ENCODE measurements at places on chromosomes 2 and 18.

DNA sequence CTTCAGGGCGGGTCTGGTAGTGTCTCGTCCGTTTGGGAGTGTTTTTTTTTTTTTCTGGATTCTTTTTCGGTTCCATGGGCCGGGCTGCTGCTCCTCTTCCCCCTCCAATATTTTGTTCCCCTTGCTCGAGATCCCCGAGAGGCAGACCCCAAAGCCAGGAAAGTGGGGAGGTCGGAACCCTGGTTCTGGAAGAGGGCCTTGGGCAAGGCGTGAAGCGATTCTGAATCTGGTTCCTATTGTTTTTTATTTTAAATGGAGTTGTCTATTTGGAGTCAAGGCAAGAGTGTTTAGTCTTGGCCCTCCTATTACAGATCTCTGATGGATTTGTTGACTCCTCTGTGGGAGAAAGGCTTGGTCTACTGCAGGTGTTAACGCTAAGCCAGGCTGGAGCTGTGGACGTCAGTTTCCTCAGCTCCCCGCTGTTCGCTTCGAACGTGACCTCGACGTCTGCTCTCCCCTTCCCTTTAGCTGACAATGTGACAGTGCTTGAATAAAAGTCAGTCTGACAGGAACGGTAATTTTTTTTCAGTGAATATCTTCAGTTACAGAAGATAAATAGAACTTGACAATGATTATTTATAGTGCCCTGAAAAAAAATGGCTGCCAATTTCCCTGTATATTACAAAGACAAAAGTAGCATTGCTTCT is 683 bp upstream of the DNAJC27 start:
- peak overlapping the region; percentile 98 for H3K27ac ChIP-seq
- DNase-seq, result no peak
- H3K36me3 ChIP-seq, result no peaks in the 10 kb centered on the region
- peak overlapping the region; percentile 75 for H3K4me3 ChIP-seq

DNA sequence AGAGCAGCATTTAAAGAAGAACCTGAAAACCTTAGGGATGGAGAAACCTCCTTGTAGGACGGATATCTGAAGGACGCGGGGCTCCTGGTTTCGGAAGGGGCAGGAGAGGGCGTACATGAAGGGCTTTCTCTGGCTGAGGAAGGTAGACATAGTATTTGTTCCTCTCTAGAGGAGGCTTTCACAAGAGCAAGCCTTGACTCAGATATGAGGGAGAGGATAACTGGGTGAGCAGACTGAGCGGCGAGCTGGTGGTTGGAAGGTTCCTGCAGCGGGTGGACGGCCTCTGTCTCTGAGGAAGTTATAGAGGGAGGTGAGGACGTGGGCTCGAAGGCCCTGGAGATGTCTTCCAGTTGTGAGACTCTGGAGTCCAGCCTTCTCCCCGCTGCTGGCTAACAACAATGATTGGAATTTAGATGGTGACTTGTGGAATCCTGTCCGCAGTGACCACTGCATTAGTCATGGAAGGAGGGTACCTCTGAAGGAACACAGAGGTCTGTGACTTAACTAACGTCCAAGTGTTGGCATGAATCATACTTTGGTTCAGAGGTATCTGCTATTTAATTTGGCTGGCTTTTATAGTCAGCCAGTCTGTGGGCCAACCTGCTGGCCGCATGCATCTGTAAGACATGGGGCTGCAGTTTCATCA is 80.9 kb downstream of the ASAP2 start:
- DNase-seq, result no peak
- H3K4me1 ChIP-seq, result peaks cover 3% of the 10 kb centered on the region
- no peak overlapping the region for H3K4me3 ChIP-seq
- no peak overlapping the region for H3K27ac ChIP-seq
- H3K27me3 ChIP-seq, result no peaks in the 10 kb centered on the region

DNA sequence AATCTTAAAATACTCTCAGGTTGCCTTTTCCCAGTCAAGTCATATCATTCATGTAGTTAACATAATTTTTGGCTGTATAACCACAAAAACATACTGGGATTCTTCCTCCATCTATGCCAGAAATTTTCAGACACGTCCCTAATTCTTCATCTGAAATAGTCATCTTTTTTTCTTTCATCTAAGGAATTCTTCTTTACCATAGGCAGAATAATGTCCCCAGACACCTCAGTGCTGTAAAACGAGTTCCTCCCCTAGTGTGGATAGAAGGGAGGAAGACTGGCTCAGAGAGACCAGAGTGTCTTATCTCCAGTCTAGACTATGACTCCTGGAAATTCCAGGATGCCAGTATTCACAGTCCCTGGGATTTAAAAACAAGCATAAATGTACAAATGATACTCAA is 127.8 kb downstream of the MREG start:
- peaks cover 1% of the 10 kb centered on the region for H3K4me1 ChIP-seq
- H3K27me3 ChIP-seq, result no peaks in the 10 kb centered on the region
- no peaks in the 10 kb centered on the region for H3K36me3 ChIP-seq

DNA sequence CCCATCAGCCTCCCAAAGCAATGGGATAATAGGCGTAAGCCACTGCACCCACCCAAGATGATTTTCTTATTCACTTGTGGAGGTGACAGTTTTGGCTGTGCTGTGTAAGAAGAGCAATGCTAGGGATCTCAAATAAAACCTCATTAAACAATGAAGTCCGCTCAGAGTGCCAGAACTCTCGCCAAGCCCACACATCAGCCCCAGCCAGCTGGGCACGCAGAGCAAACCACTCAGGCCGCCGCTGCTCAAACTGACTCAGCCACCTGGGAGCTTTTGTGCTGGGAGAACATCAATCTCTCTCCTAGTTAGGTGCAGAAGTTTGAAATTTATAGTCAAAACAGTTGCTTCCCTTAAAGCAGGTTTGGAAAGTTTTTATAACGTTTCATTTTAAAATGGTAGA is 47.6 kb downstream of the RNF152 start:
- H3K4me1 ChIP-seq, result no peaks in the 10 kb centered on the region
- H3K27ac ChIP-seq, result no peak overlapping the region
- no peaks in the 10 kb centered on the region for H3K36me3 ChIP-seq
- no peak for DNase-seq
- H3K27me3 ChIP-seq, result no peaks in the 10 kb centered on the region

GRCh38 chr2:32358111-32358482 is 1.3 kb downstream of the BIRC6 start:
- no peak for DNase-seq
- H3K27me3 ChIP-seq, result no peaks in the 10 kb centered on the region
- H3K4me1 ChIP-seq, result peaks cover 42% of the 10 kb centered on the region
- H3K36me3 ChIP-seq, result no peaks in the 10 kb centered on the region
- H3K27ac ChIP-seq, result peak overlapping the region; percentile 97
- H3K4me3 ChIP-seq, result peak overlapping the region; percentile 76

- H3K4me1 ChIP-seq, result no peaks in the 10 kb centered on the region
- H3K36me3 ChIP-seq, result peaks cover 36% of the 10 kb centered on the region
- no peaks in the 10 kb centered on the region for H3K27me3 ChIP-seq
- H3K27ac ChIP-seq, result no peak overlapping the region
Observed at GRCh38 chr2:197096649-197097048, 170.1 kb upstream of the PGAP1 start.

DNA sequence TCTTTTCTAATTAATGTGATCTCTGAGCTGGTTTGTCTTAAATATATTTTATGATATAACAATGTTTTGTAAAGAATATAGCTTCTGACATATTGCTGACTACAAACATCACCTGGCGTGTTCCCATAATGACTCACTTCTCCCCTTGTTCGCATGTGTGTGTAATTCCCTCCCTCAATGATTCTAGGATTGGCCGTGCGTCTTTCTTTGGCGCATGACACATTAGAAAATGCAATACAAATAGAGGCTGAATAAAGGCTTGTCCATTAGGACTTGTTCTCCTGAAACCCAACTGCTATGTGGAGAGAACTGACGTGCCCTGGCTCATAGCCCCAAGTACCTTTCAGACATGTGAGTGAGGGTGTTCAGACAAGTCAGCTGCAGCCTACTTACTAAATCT is 159.7 kb upstream of the CDH20 start:
- H3K4me3 ChIP-seq, result no peak overlapping the region
- no peak overlapping the region for H3K27ac ChIP-seq
- no peaks in the 10 kb centered on the region for H3K36me3 ChIP-seq
- no peaks in the 10 kb centered on the region for H3K27me3 ChIP-seq
- no peaks in the 10 kb centered on the region for H3K4me1 ChIP-seq

DNA sequence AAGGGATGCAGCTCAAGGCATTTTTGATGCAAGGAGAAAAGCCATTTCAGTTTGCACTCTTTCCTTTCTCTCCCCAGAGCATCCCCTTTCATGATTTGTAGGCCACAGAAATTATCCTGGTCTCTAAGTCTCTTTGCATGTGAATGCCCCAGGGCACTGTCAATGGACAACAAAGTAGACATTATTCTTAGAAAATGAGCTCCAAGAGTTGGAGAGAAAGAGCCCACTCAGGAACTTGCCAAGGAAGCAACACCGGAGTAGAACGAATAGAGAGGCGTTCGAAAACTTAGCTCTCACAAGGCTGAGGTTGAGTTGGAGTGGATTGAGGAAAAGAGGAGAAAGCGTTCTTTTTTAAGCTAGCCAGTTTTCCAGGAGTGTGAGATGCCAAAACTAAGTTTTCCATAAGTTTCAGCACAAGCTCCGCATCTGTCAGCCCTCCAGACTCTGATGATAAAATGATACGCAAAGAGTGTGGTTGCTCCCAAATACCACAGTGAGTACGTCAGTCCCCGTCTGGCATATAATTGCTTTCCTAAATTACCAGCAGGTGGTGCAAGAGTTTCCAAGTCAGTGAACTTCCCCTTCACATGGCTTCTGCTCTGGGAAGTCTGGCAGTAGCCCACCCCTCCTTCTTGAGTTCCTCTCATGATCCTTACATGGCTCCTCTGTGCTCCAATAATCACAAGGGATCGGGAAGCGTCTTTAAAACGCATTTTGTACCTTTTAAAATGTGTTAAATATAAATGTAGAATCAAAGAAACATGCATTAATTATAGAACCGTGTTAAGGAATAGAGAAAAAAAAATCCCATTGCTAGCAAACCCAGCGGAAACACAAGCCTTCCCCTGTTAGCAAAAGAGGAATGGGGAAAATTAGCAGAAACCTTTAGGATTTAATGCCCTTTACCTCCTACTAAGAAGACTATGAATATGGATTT is 1060.6 kb upstream of the FANCL start:
- DNase-seq, result no peak
- no peaks in the 10 kb centered on the region for H3K27me3 ChIP-seq
- H3K4me3 ChIP-seq, result no peak overlapping the region
- H3K27ac ChIP-seq, result no peak overlapping the region
- no peaks in the 10 kb centered on the region for H3K36me3 ChIP-seq

DNA sequence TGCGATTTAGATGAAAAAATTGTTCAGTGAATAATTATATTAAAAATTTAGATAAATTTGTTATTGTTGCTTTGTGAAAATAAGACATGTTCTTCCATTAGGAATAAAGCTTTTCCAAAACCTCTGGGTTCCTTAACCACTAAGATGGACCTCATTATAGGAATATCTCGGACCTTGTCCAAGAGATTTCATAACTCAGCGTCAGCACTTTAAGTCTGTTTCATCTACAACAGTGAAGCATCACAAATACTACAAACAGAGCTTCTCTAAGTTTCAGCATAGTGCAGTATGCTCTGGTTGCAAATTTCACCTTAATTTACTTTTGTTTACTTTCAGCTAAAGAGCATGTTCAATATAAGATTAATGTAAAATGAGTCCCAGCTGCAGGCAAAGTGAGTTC is 150.3 kb downstream of the UBE2E3 start:
- H3K4me3 ChIP-seq, result no peak overlapping the region
- no peaks in the 10 kb centered on the region for H3K27me3 ChIP-seq
- H3K27ac ChIP-seq, result no peak overlapping the region
- H3K36me3 ChIP-seq, result no peaks in the 10 kb centered on the region
- DNase-seq, result no peak

- no peaks in the 10 kb centered on the region for H3K27me3 ChIP-seq
Observed at GRCh38 chr18:5868218-5868854, 27.0 kb downstream of the TMEM200C start.

- no peaks in the 10 kb centered on the region for H3K36me3 ChIP-seq
- no peak overlapping the region for H3K27ac ChIP-seq
- H3K4me3 ChIP-seq, result no peak overlapping the region
- no peaks in the 10 kb centered on the region for H3K27me3 ChIP-seq
- no peak for DNase-seq
- H3K4me1 ChIP-seq, result peaks cover 7% of the 10 kb centered on the region
Observed at GRCh38 chr2:12429779-12430406, 286.8 kb upstream of the TRIB2 start.

- peaks cover 12% of the 10 kb centered on the region for H3K27me3 ChIP-seq
- peaks cover 13% of the 10 kb centered on the region for H3K4me1 ChIP-seq
- H3K4me3 ChIP-seq, result no peak overlapping the region
Observed at GRCh38 chr2:236365258-236366048, 101.2 kb upstream of the ASB18 start.

- H3K4me3 ChIP-seq, result no peak overlapping the region
- H3K27ac ChIP-seq, result no peak overlapping the region
- no peaks in the 10 kb centered on the region for H3K4me1 ChIP-seq
- H3K36me3 ChIP-seq, result no peaks in the 10 kb centered on the region
- H3K27me3 ChIP-seq, result no peaks in the 10 kb centered on the region
Observed at GRCh38 chr2:224734949-224735348, 18.8 kb upstream of the CCDC195 start.

GRCh38 chr18:62585274-62586150 is 62.7 kb downstream of the ZCCHC2 start:
- H3K36me3 ChIP-seq, result peaks cover 6% of the 10 kb centered on the region
- H3K27ac ChIP-seq, result no peak overlapping the region
- no peak overlapping the region for H3K4me3 ChIP-seq
- no peaks in the 10 kb centered on the region for H3K27me3 ChIP-seq
- H3K4me1 ChIP-seq, result peaks cover 18% of the 10 kb centered on the region

DNA sequence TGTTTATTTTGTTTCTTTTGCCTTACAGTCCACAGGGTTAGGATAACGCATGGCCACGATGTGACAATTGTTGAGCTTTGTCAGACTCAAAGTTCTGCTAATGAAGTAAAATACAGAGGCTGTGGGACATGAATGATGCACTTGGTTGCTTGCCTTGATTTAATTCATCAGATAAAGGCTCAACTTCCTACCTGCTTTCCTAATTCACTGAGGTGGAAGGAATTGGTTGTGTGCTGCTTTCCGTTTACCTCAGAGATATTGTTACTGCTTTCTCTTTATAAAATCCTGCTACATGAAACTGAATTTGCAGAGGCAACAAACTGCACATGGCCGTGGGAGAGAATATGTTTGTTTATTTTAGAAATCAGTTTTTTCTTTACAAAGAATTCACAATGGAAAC is 6.6 kb downstream of the RIT2 start:
- no peaks in the 10 kb centered on the region for H3K4me1 ChIP-seq
- H3K27me3 ChIP-seq, result no peaks in the 10 kb centered on the region
- no peaks in the 10 kb centered on the region for H3K36me3 ChIP-seq
- no peak overlapping the region for H3K4me3 ChIP-seq
- no peak overlapping the region for H3K27ac ChIP-seq
- no peak for DNase-seq

GRCh38 chr2:96145036-96145847 is at the start of gene DUSP2:
Gene DUSP2 (minus strand): TSS chr2:96145440. CDS start chr2:96145354, 86 bp downstream.
- H3K4me3 ChIP-seq, result peak within 1 kb of the TSS; percentile 64
- peaks cover 37% of the 10 kb centered on the region for H3K4me1 ChIP-seq
- H3K27ac ChIP-seq, result peak within 1 kb of the TSS; percentile 58

- peaks cover 8% of the 10 kb centered on the region for H3K4me1 ChIP-seq
- H3K36me3 ChIP-seq, result no peaks in the 10 kb centered on the region
- H3K27ac ChIP-seq, result no peak overlapping the region
Observed at GRCh38 chr18:34773961-34774766, 64.1 kb downstream of the DTNA start.

- DNase-seq, result no peak
- H3K27ac ChIP-seq, result no peak overlapping the region
- H3K36me3 ChIP-seq, result no peaks in the 10 kb centered on the region
- H3K4me3 ChIP-seq, result no peak overlapping the region
- no peaks in the 10 kb centered on the region for H3K4me1 ChIP-seq
- H3K27me3 ChIP-seq, result no peaks in the 10 kb centered on the region
Observed at GRCh38 chr2:28471214-28471613, 24.6 kb upstream of the PLB1 start.

- no peaks in the 10 kb centered on the region for H3K36me3 ChIP-seq
- H3K27me3 ChIP-seq, result peaks cover 22% of the 10 kb centered on the region
- no peak overlapping the region for H3K27ac ChIP-seq
- peaks cover 28% of the 10 kb centered on the region for H3K4me1 ChIP-seq
- DNase-seq, result no peak
Observed at GRCh38 chr2:15945909-15946705, 5.8 kb downstream of the MYCN start.
